ENCODE measurements at places on chromosomes 1 and 21.

DNA sequence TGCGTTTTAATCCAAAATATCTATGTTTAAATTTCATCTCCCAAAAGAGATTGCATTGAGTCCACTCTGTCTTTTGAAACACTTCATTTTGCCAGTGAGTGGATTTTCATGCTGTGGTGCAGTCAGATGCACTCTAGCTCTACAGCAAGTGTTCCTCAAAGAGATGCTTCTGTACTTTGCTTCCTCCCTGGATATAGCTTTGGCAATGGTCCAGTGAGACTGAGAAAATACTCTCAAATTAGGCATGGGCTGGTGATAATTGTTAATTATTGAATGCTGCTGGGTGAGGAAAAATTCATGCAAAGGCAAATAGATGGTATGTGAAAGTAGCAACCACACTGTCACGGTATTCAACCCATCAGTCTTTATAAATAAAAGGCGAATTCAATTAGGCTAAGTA is 396.9 kb downstream of the ADGRL2 start:
- DNase-seq, result no peak

GRCh38 chr1:218971156-218971555 is 202.5 kb upstream of the LYPLAL1 start:
- peak; percentile 76 for DNase-seq

- DNase-seq, result no peak
Measured at GRCh38 chr1:230891413-230891812, 23.1 kb upstream of the C1orf198 start.

- no peak for DNase-seq
Measured at GRCh38 chr1:216448011-216448510, 24.8 kb upstream of the USH2A start.

DNA sequence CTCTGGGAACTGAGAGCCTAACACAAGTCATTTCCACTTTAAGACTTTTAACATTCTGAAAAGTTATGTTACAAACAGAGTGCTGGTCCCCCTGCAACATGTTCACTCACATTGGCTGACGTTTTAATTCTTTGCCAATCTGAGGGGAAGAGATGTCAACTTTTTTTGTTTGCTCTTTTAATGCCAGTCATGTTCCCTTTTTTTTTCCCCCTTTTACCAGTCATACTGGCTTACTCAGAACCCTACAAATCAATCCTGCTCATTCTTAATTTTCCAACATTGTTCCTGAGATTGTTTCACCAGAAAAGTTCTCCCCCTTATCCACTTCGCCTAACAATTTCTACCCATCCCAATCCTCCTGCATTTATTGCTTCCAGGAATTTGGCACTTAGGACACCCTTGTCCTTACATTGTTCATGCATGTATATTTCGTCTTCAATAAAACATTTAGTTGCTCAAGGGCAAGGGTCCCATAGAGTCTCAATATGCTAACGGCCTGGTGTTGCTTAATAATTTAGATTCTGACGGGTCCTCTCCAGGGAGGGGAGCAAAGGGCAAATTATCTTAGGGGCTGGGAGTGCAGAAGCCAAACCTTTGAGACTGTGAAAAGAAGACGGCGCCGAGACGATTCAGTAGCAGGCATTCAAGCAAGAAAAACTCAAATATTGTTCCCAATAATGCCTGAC is 624 bp upstream of the CR1L start:
- DNase-seq, result no peak

DNA sequence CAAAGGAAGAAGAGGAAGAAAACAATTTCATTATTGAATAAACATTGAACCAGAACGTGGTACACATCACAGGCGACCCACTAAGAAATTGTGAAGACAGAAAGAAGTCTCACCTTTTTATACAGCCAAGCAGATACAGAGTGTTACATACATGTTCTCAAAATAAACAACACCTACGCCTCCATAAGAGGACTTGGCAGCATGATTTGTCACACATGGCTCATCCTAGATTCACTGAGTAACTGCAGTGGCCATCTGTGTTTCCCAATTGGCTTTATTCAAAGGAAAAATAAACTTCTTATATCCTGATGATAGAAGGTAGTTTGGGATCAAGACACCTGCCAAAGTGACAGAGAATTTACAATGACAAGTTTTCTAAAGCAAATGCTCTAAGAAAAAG is 7.6 kb upstream of the KRTAP19-8 start:
- DNase-seq, result no peak

DNA sequence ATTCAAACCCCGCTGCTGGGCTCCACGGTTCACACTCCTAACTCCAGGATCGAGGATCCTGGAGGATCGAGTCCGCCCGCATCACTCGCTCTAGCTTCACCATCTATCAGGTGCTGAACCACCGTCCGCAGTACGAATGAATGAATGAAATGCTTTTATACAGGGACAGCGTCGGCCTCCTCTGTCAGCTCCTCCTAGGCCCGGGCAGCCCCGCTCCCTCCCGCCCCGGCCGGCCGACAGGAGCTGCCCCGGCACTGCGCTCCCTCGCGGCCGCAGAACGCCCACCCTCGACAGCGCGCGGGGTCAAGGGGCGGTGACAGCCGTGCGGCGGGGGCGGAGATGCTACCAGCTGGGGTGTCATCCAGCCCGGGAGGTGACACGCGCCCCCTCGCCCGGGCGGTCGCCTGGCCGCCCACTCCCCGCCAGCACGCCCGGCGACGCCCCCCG is 520 bp downstream of the ZBTB17 start:
- DNase-seq, result peak; percentile 77

DNA sequence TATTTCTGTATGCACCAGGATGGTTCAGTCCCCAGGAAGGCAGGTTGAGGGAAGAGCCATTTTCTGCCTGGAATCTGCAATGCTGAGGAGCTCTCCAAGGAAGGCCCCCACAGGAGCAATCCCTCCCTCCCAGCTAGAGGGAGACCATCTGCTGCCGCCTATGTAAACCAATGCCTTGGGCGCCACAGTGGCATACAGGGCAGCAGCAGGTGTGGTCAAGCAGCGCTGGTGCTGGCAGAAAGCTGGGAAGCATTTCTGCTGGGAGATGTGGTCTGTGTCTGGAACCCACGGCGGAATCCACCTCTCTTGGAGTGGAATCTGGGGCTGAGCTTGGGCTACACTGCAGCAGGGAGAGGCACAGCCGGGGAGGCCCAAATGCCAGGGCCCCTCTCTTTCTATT is 283.3 kb downstream of the RRAGC start:
- peak; percentile 42 for DNase-seq

GRCh38 chr1:185050823-185051451 is 5.6 kb downstream of the RNF2 start:
- no peak for DNase-seq

DNA sequence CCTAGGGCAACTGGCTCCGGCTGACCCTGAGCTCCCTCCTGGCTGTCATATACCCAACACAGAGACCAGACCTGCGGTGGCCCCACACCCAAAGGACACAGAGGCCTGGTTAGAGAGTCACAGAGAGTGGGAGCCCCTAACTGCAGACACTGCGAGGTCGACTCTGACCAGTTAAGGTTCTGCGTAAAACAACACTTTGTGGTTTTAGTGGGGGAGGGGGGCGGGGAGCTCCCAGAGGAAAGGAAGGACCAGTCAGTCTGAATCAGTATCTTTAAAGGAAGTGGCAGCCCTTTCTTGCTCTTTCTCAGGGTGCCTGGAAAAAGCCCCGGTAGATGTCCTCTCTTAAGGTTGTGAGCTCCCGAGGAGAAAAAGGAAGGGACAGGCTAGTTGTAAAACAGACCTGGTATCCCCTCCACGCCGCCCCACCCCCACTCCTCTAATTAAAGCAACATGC is 2.4 kb downstream of the SSBP3 start:
- no peak for DNase-seq

- no peak for DNase-seq
Measured at GRCh38 chr1:45200906-45201500, 5.4 kb downstream of the ZSWIM5 start.

DNA sequence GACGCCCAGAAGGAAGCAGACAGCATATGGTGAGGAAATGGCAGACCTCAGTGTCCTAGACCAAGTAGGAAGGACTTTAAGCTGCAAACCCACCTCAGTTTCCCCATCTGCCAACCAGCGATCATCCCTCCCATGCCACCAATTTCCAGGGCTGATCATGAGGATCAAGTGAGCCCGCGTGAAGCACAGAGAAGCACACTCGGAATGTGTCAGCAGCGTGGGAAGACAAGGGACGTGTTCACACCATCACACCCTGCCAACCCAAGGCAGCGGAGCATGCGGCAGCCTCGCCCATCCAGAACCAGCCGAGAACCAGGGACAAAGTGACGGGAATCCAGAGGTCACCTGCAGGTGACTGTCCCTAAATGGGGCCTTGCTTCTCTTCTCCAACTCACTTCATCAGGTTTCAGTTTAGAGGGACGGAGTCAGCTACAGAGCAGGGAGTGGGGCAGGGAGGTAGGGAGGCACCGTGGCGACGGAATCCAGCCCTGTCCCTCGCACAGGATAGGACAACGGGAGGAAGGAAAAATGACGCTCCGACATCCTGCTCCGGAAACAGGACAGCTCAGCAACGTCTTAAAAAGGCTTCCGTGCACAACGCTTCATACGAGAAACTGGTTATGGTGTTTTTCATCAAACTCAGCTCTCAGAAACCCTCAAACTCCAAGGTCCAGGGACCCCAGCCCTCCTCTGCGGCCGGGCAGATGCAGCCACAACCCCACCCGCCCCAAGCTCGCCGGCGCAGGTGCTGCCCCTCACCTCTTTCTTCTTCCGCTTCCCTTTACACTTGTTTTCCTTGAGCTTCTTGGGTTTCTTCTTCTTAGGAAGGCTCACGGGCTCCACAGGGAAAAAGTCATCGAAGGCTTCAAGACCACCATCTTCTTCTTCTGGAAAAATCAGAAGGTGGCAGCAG is 12.5 kb downstream of the CHD5 start:
- no peak for DNase-seq

DNA sequence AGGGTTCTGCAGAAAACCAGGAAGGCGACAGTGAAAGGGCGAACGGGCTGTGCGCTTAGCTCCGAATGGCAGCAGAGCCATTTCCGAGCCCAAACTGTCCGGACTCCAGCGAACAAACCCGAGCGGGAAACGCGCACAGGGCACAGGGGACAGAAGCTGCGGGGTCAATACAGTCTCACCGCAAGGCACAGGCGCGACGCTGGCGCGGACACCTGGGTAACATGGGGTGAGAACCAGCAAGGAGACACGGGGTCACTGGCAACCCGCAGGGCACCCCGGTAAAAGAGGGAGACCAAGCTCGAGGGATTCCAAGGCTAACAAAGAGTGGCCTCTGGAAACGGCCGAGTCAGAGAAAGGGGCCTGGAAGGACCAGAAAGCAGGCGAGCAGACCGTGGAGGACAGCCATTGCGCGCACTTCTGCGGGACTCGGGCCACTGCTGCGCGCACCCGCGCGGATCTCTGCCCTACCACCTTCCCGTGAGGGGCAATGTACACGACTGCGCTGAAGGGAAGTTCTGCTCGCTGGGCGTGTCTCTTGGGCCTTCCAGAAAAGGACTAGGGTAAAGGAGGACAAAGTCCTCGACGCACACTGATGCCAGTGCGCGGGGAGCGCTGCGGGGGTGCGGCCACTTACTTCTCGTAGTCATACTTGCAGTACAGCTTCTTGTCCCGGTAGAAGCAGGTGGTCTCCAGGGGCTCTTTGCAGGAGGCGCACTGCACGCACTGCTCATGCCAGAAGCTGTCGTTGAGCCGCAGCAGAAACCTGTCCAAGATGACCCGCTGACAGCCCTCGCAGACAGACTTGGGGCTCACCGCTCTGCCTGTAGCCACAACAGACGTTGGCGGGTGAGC is 3.8 kb downstream of the LMX1A start:
- no peak for DNase-seq

GRCh38 chr1:46495778-46496177 is 6.1 kb downstream of the DMBX1 start:
- no peak for DNase-seq

DNA sequence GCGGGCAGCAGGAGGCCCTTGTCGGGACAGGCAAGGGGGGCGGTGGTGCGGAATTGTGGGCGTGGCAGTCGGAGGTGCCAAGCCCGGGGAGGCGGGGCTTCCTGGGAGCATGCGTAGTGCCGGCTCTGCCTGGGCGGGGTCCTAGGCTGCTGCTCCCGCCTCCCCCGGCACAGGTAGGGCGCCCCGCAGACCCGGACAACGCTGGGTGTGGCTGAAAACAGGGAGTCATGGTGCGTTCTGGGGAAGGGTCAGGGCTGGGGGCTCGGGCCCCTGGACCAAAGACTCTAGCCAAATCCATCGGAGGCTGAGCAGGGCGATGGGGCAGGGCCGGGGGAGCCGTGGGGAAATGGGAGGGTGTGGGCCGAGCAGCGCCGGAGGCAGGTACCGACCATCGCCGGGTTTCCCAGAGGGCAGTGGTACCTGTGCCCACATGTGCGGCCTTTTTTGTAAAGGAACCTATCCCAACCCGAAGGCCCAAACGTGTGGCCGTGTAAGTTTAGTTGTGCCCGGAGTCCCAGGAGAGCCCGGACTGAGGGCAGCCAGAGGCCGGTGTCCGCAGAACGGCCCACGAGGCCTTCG is 231.9 kb downstream of the SDCCAG8 start:
- no peak for DNase-seq

DNA sequence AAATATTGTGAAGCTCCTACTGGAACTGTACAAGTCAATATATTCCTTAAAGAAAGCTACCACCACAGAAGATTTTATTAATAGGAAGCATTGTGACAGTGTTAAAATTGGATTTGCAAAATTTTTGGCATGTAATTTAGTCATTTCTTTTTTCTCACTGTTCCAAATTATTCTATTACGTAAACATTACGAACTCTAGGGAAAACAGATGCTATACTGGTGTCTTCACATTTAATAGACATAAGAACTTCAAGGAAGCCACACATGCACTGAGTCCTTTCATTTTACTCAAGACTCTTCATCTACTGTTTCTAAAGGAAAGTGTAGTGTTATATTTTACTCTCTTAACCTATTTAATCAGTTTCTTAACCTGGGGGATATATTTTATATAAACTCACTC is 135.4 kb downstream of the HMCN1 start:
- no peak for DNase-seq

DNA sequence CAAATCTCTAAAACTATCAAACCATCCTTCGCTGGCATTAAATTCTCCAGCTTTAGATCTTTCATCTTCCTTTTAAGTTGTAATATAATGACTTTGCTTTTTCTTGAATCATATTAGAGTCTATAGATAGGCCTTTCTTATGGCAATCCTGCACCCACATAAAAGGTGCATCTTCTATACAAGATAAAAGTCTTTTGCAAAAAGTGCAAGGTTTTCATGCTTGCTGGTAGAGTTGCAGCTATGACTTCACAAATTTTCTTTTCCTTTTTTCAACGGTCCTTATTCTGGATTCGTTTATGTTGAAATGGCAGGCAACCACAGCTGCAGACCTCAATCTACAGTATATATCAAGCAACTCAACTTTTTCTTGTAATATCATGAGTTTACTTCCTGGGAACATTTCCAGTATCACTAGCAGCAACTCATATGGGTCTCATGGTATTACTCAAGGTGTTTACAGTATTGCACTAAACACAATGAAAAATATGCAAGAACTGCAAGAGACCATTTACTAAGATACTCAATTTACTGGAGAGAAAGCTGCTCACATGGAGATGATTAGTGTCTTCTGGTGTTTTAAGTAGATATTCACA is 22.1 kb downstream of the OMA1 start:
- DNase-seq, result no peak

GRCh38 chr1:202915146-202915545 is 11.9 kb downstream of the KLHL12 start:
- no peak for DNase-seq
